ENCODE measurements at places on chromosomes 5 and 9. TPM values are rescaled to one million over a fixed set of nuclear protein-coding genes. Genes with fewer than 3 reads are reported as not detected.

NFIL3 gene
- 58.5 TPM for total RNA-seq

DNA sequence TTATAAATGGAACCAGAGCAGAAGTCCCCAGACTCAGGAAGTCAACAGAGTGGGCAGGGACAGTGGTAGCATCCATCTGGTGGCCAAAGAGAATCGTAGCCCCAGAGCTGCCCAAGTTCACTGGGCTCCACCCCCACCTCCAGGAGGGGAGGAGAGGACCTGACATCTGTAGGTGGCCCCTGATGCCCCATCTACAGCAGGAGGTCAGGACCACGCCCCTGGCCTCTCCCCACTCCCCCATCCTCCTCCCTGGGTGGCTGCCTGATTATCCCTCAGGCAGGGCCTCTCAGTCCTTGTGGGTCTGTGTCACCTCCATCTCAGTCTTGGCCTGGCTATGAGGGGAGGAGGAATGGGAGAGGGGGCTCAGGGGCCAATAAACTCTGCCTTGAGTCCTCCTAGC, 10.3 kb upstream of the URM1 start:
- H3K4me3 ChIP-seq, result no peak overlapping the region
- no peak overlapping the region for H3K27ac ChIP-seq
- no peak for DNase-seq
- no peaks in the 10 kb centered on the region for H3K27me3 ChIP-seq
- H3K36me3 ChIP-seq, result peaks cover 27% of the 10 kb centered on the region

FST gene
- 6.2 TPM for total RNA-seq

GRCh38 chr5:24135536-24135935, 509.2 kb downstream of the CDH10 start:
- no peak overlapping the region for H3K27ac ChIP-seq
- no peaks in the 10 kb centered on the region for H3K36me3 ChIP-seq
- H3K4me1 ChIP-seq, result no peaks in the 10 kb centered on the region
- H3K27me3 ChIP-seq, result no peaks in the 10 kb centered on the region
- no peak for DNase-seq
